ENCODE measurements at places on chromosomes 1 and 21.

DNA sequence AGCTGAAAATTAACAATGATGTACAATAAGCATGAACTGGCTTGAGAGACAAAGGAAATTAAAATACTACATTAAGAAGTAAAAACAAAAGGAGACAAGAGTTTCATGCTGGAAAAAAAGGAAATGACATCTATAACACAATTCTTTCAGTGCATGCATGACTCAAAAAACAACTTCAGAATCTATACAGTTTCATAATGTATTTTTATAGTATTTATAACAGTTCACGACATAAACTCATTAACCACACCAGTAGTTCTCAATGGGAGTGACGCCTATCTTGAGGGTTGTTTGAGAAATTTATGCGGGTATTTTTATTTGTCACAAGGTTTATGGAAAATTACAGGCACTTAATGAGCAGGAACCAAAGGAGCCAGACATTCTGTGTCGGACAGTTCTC, 168.5 kb downstream of the SMYD3 start:
- DNase-seq: no peak

DNA sequence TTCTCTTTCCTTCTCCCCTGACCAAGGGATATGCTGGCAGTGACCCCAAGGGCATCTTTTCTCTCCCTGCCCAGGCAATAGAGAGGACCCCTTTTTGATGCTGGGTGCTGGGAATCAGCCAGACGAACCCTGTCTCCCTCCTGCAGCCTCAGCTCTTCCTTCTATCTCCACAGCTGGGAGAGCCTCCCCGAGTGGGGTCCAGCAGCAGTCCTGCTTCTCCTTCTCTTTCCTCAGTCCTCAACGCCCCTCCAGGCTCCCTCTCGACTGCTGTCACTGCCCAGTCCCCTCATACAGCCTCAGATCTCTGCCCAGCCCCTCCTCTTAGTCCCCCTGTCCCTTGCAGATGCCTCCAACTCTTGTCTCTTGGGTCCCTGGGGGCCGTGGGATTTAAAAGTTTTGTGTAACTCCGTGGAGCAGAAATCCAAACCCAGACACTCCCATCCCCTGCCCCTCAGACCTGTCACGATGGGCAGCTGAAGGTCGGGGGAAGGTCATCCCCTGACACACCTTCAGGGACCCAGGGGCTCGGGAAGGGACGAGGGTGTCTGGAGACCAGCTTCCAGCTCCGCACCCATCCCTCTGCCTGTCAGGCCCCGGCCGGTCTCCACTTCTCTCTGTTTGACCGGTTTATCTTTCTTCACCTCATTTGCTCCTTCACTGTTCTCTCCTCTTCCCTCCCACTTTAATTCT, 5.8 kb upstream of the ETV3L start:
- no peak for DNase-seq

GRCh38 chr1:16434501-16434900, 2.7 kb downstream of the SPATA21 start:
- DNase-seq: no peak

- no peak for DNase-seq
These were observed 56.1 kb upstream of the TEKT2 start for GRCh38 chr1:36027766-36028165.

DNA sequence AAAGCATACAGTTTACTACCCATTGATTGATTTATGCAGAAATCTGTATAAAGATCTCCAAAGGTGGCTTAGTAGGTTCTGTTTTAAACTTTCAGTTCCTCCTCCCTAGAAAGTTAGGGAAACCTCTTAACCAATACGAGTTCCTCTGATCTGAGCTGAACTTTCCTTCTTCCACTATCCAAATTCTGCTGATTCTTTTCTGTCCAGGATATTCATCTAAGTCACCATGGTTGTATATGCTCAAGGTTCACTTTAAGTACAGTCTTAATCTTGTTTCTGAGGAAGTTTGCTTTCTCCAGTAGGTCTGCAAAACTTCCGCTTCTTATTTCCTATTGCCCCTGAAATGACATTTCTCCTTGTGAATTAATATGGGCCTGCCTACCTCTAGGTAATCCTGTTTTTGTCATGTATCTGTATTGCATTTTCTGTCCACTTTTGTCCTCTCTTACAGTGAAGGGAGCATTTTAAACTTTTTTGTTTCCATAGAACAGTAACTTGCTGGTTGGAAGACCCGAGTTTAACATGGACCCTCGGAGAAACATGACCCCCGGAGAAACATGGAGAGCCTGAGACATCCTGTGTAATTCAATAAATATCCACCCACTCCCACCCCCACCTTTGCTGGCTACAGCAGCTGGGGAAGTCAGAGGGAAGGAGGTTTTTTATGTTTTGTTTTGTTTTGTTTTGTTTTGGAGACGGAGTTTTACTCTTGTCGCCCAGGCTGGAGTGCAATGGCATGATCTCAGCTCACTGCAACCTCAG, 16.7 kb upstream of the TUT4 start:
- DNase-seq: no peak

GRCh38 chr21:24939291-24939690, 668.0 kb downstream of the MRPL39 start:
- no peak for DNase-seq

DNA sequence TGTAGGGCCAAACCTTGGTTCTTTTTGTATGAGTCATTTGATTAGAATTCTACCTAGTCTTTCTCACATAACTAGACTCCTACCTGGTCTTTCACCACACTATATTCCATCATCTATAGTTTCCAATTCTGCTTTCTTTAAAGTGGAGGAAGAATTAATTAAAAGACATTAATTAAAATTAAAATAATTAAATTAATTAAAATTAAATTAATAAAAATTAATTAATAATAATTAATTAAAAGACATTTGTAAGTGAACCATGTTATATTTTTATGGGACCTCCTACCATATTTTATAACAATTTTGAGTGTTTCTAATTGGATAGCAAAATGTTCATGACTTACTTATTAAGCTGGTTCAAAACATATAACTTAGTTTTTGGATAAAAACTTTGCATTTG, 77.4 kb downstream of the CCDC18 start:
- DNase-seq: no peak

- DNase-seq: no peak
These were observed 483.6 kb upstream of the RGS18 start for GRCh38 chr1:191674626-191675179.

GRCh38 chr1:230797942-230798365, 50.8 kb downstream of the CAPN9 start:
- DNase-seq: peak; percentile 73

- no peak for DNase-seq
These were observed 2.5 kb downstream of the LBR start for GRCh38 chr1:225425201-225425786.

DNA sequence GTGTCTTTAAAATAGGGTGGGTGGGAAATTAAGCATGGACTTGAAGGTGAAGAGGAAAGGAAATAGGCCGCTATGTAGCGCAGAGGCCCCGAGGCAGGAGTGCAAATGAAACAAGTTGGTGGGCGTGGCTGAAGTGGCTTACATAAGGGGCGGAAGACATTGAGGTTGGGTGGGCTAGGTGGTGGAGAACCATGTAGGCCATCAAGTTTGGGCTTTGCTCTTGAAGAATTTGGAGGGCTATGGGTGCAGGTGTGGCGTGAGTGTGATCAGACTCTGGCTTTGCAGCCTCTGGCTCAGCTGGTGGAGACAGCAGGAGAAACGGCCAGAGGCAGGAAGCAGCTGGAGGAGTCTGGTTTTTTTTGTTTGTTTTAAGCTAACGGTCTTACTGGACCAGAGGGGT, 6.7 kb downstream of the SLFNL1 start:
- DNase-seq: no peak

- DNase-seq: no peak
These were observed 122.3 kb downstream of the PGBD5 start for GRCh38 chr1:230303822-230304221.

- DNase-seq: peak; percentile 95
These were observed 6.2 kb upstream of the ANKRD35 start for GRCh38 chr1:145891587-145892485.

GRCh38 chr1:9476790-9477463, 62.3 kb upstream of the SLC25A33 start:
- DNase-seq: no peak

- DNase-seq: peak; percentile 74
These were observed 46.7 kb upstream of the PCBP3 start for GRCh38 chr21:45596704-45597318.

- no peak for DNase-seq
These were observed 69.9 kb downstream of the CACHD1 start for GRCh38 chr1:64539781-64540218.

Measured in ecto neural progenitor cell (in vitro differentiated cells).